ENCODE measurements at places on chromosomes 7 and 10.
A peak's percentile ranks its signal among the peaks of the same experiment; 100 is the strongest.

DNA sequence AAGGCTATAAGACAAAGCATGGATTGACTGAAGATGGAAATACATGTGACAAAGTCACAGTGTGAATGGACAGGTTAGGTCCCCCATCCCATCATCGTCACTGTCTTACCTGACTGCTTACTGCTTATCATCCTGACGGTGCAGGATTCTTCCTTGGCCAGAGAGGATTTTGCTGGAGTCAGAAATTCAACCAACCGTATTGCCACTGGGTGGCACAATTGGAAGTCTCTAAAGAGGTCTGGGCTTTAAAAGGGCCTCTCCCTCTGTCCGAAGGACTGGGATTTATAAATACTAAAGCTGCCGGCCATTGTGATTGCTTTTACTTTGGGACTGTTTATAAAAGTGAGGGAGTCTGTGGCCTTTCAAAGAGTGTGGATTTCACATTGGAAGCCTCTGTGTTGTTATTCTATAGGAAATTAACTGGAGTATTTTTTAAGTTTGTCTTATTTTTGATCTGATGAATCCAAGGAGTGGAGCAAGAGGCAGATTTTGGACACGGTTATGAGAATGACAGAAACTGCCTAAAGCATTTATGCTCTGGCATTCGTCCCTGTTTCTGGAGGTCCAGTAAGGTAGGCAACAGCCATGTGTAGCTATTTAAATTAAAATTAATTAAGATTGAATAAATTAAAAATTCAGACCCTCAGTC is 113.3 kb upstream of the CREB5 start:
- DNase-seq, result no peak

DNA sequence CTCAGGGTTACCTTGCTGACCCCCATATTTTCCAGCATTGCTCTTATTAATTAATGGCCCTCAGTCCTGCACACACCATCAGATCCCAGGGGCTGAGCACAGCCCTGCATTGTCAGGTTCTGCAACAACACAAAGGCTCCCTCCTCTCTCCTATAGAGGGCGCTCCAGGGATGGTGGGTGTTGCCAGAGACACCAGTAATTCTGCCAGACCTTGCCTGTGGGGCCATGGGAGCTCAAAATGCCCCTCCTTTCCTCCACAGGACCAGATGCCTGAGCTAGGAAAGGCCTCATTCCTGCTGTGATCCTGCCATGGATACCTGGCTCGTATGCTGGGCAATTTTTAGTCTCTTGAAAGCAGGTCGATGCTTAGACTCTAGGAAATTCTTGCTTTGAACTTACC is 42.8 kb upstream of the PRSS58 start:
- DNase-seq, result peak; percentile 54

DNA sequence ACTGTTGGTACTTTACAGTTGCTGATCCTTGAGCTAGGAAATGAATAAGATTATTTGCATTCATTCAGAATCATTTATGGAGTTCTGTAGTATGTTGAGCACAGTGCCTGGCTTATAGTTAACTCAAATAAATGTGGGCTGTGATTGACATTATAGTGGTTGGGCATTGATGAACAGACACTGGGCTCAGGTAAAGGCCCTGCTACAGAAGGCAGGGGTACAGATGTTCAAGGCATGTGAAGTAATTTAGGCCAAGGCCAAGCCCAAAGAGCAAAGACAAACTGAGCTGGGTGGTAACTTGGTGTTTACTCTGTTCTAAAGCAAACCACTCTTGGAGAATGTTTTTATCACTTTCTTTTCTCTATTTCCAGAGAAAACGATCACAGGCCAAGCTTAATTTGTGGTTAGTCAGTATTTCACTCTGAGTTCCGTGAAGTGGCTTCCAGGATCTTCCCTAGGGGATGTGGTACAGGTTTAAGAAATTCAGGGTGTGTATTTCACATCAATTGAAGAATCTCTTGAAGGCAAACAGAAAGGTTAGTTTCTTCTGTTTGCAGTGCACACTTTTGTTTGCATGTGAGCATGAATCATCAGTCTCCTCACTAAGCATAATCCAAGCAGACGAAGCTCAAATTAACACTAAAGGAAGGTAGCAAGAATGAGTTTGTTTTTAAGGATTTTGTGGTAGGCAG is 113.9 kb upstream of the PRR15 start:
- no peak for DNase-seq

GRCh38 chr7:75712517-75713361 is 26.0 kb downstream of the HIP1 start:
- DNase-seq, result no peak

- peak; percentile 27 for DNase-seq
These were observed 882 bp downstream of the IRF5 start for GRCh38 chr7:128938544-128939074.

GRCh38 chr7:54788664-54789063 is 29.7 kb upstream of the SEC61G start:
- DNase-seq, result peak; percentile 55

DNA sequence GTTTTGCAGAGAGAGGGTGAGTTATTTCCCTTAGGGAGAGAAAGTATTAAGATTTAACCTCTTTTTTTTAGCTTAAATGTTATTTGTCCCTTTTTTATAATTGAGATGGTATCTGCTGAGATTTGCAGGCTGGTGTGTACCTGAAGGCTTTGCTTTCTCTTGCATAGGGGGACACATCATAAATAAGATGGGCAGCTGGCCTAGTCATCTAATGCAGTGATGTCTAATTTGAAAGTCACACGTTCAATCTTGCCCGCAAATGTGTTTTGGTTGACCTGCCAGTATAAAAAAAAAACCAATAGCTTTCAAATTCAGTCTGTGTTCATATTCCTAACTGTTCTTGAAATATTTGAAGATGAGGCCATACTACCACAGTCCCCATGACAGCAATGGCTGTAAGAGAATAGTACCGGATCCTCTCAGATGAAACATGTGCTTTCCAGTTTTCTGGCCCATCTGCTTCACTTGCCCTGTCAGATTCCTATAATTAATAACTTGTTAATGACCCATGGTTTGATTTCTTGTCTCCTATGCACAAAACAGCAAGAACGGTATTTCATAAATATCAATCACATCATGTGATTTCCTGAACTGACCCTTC is 914.2 kb downstream of the IPMK start:
- DNase-seq, result no peak

DNA sequence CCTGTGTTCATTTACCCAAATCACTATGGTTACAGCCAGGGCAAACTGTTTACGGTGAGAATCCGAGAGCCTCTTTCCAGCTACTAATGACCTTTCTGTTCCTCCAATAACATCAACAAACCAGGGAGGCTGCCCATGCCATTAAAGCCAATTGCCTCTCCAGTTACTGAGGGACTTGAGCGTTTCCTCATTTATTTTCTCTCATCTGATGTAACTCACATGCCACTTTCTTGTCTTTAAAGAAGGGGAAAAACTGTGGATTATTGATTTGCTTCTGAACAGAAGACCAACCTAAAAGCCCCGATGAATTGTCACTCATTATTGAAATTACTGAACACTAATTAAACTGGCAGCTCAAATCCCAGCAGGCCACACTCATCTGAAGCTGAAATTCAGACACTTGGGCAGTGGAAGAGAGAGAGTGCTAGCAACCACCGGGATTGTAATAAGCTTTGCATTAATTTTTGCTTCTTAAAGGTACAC is 595.8 kb upstream of the MKI67 start:
- no peak for DNase-seq

GRCh38 chr10:6171881-6172695 is 30.6 kb upstream of the PFKFB3 start:
- DNase-seq, result peak; percentile 46

DNA sequence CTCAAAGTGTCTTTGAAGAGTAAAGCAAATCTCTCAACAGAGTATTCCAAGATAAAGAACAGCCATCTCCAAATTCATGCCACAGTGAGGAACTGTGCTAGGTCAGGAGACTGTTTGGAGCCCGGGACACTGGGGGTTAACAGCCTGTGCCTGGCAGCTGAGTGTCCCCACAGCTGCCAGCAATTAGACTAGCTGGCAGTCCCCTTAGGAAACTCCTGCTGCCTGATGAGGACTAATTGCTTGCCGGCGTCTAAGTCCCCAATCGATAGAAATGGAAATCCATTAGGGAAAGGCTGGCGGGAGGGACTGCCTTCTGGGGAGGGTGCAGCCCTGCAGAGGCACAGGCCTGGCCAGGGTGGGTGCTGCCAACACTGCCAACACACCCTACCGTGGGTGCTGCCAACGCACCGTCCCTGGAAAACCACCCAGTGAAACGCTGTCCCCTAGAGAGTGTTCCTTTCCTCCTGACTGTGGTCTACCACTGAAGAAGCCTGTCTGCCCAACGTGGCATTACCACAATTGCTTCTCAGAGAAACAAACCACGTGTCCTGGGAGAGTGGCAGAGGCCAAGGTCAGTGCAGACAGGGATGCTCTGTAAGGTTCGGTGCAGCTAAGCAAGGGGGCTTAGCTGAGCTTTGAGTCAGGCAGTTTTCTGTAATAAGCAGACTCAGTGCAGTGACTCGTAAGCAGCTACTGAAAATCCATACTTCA is 60.8 kb downstream of the XRCC2 start:
- no peak for DNase-seq

DNA sequence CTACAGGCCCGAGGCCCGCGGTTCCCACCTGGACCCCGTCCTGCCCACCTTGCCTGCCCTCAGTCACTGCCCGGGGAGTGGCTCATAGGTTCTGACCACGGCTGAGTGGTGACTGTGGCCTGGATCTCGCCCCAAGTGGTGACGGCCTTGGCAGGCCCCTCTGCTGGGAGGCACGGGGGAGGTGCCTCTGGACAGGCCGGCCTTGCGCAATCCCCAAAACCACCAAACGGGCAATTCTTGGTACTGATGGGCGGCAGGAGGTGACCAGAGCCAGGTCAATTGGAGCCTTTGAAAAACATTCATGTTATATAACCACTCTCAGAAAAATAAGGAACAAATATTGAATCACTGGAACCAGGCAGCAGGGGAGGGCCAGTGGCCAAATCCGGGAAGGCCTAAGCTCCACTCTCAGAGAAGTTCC is 83.4 kb downstream of the PRKAG2 start:
- no peak for DNase-seq

GRCh38 chr10:73044378-73045285 is 52.0 kb downstream of the P4HA1 start:
- peak; percentile 10 for DNase-seq

DNA sequence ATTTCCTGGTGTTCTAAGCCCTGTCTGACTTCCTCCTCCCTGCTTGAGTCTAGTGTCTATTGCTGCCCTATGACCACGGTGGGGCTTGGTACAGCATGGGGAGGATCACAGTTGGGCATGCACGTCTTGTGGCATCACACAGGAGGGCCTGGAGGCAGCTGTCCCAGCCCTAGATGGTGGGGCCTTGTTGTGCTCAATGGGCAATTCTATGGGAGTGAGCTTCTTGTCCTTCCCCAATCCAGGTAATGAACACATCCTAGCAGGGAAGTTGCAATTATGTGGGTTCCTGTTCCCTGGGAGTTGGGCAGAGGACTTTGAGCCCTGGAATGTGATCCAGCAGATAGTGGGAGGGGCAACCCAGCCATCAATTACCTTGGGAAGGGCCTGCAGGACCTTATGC is 10.8 kb upstream of the FAM3C start:
- no peak for DNase-seq

GRCh38 chr10:6912929-6913328 is 332.9 kb upstream of the PRKCQ start:
- DNase-seq, result peak; percentile 45

GRCh38 chr10:29811751-29812427 is 177.1 kb upstream of the SVIL start:
- DNase-seq, result peak; percentile 75

- no peak for DNase-seq
These were observed 58.8 kb upstream of the HBP1 start for GRCh38 chr7:107109955-107110354.

DNA sequence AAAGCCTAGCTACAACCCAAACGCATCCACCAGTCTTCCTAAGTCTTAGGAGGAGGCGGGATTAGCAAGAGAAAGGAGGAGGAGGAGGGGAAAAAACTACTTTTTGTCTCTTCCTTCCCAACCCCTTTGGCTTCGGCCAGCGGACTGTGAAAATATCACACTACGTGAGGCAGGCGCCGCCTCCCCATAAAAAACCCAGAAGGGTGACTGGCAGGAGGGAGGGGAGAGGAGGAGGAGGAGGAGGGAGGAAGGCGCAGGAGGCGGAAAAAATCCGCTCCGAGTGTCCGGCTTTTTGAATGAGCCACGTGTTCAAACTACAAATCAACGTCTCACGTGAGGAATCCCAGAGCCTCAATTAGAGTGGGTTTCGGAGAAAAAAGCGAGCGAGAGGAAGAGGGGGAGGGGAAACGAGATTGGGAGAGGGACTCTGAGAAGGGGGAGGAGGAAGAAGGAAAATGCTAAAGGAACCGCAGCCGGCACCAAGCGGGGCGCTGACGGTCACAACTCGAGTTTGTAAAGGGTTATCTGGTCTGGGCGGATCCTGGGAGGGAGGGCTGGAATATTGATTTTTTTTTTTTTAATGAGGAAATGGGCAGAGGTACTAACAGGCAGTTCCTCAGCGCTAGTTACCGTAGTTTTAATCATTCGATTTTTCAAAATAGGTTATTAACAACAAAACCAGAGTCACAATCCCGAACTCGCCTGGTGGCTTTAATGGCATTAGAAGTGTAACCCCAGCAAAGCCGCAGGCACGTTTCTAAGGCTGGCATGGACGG is at the start of gene IGF2BP3:
Gene IGF2BP3 (minus strand): TSS at position 162 of the 776 bp plus-strand sequence. CDS start 381 bp downstream, outside the sequence.
- peak; percentile 57 for DNase-seq

- DNase-seq, result no peak
These were observed 59.9 kb downstream of the PWWP2B start for GRCh38 chr10:132456881-132457280.

Data from activated CD4-positive, alpha-beta T cell treated with anti-CD3 and anti-CD28 coated beads, Interleukin-2, Interleukin-4, amounts not matched to agents 100 ng/mL and 50 ng/mL, durations not matched to agents 16 hours and 8 hours (primary cell).